Activated naive CD8-positive, alpha-beta T cell treated with anti-CD3 and anti-CD28 coated beads for 36 hours (primary cell): ENCODE measurements at places on chromosomes 4 and X. TPM values are rescaled to one million over a fixed set of nuclear protein-coding genes. Genes with fewer than 3 reads are reported as not detected.

PGRMC1 gene
- total RNA-seq = 48.2 TPM

DNA sequence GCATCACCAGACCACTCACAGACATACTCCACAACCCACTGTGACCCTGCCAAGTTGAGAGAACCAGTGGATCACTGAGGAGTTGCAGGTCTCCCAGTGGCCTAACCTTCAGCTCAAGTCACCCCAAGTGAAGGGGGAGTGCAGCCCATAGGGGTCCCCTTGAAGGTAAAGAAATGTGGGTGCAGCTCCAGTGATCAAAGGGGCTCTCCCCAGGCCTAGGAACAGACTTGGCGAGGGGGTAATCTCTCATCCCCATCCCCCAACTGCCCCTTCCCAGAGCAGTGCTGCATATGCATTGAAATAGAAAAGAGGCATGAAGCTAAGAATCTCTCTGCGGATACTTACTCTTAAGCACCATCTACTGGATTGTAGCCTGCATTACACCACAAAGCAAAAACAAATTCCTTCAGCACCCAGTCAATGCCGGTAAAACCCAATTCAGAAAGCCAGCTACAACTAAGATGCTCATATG is 27.0 kb downstream of the MAGEE1 start:
- DNase-seq = no peak

- peak; percentile 62 for DNase-seq
Measured at GRCh38 chrX:71671043-71671780, 3.9 kb downstream of the LOC101059915 start.

DNA sequence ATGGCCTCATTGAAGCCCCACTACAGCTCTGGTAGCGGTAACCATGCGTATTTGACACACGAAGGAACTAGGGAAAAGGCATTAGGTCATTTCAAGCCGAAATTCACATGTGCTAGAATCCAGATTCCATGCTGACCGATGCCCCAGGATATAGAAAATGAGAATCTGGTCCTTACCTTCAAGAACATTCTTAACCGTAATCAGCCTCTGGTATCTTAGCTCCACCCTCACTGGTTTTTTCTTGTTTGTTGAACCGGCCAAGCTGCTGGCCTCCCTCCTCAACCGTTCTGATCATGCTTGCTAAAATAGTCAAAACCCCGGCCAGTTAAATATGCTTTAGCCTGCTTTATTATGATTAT is 876 bp downstream of the HPRT1 start:
- no peak for DNase-seq
